ENCODE measurements at places on chromosomes 7 and 10.

DNA sequence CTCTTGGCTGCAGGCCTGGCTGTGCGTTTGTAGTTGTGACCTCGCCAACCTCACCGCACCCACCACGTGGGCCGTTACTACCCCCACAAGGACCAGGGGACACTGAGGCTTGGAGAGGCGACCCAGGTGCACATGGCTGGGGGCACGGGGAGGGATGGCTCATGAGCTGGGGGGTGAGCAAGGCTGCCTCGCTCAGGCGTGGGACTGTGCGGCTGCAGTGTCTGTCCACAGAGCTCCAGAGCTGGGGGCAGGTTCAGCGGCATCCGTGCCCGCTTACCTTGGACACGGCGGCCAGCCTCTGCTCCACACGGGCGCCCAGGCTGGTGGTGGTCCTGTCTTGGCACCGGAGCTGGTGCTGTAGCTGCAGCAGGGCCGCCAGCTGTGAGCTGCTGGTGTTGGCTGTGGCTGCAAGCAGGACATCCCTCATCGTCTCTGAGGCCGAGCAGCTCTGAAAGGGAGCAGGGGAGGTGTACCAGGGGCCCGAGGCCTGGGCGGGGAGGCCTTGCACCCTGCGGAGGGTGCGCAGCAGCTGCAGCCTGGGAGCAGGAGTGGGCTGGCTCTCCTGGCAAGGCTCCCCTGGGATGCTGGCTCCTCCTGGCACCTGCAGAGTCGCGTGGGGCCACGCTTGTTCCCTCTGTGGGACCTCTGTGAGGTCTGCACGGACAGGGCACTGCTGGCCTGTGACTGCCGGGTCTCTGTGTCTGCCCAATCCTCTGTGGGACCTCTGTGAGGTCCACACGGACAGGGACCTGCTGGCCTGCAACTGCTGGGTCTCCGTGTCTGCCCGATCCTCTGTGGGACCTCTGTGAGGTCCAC, 60.0 kb upstream of the NKX6-2 start:
- no peak for DNase-seq

DNA sequence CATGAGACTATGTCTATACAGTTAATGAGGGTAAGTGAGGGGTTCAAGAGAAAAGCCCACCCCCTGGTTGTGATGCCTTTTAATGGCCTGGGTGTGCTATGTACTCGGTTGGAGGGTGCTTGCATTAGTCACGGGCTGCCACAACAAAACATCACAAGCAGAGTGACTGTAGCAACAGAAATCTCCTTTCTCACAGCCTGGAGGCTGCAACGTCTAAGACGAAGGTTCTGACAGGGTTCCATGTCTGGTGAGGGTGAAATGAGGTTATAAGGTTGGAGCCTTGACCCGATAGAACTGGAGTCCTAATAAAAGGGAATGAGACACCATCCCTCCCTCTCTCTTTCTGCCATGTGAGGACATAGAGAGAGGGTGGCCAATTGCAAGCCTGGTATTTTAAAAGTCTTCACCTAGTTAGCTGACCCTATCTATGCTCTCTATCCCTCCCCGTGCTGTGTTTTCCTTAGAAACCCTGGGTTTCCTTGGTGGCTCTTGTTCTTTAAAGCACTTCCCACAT, 126.0 kb upstream of the GDF10 start:
- peak; percentile 29 for DNase-seq

DNA sequence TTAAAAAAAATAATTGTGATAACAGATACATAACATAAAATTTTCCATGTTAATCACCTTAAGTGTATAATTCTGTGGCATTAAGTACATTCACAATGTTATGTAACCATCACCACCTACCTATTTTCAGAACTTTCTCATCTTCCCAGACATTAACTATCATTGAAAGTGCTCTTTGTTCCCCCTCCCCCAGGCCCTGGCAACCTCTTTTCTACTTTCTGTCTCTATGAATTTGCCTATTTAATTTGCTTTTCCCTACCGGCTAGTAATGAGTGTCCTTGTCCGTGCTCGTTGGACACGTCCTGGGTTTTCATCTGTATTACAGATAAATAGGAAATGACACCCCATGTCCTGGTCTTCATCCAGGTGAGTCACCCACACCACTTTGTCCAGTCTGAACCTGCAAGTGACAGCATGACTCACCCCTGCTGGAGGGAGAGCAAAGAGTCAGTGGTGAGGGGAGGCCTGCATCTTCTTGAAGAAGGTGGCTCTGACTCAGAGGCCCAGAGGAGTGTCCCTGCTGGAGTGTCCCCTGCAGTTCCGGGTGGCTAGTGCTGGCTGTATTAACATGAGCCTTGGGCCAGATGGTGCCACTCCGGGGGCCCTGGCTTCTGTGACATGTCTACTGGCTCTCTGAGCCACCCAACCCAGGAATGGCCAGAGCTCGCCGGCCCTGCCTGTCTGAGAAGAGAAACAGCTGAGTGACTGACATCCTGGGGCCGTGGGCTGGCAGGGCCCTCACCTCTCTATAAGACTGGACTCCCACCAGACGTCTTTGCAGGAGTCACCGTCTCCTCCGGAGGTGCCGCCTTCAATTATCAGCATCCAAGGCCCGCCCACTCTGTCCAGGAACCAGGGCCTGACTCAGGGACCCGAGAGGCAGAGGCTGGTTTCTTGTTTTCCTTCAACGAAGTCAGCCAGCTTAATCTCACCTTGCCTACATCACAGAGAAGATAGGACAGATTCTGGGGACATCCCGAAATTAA, 503.2 kb upstream of the MKI67 start:
- peak; percentile 0 for DNase-seq

GRCh38 chr10:86287110-86287793, 79.3 kb downstream of the GRID1 start:
- DNase-seq: no peak

- DNase-seq: no peak
Observed at GRCh38 chr7:71171476-71171875, 39.5 kb downstream of the GALNT17 start.

GRCh38 chr10:132593389-132593788, 55.8 kb downstream of the INPP5A start:
- DNase-seq: peak; percentile 9

DNA sequence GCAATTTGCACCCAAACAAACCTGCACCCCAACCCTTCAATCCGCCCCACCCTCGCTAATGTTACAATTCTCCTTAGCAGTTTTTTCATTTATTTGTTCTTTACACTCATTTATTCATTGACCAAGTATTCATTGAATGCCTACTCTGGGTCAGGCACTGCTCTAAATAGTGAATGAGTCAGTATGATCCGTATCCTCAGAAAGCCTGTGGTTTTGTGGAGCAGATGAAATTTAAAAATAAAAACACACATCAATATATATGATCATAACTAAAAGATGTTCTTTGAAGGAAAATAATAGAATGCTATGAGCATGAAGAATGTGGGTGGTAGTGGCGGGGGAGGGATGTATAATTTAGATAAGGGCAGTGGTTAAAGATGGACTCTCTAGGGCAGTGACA, 13.3 kb downstream of the IFIT5 start:
- DNase-seq: peak; percentile 48

DNA sequence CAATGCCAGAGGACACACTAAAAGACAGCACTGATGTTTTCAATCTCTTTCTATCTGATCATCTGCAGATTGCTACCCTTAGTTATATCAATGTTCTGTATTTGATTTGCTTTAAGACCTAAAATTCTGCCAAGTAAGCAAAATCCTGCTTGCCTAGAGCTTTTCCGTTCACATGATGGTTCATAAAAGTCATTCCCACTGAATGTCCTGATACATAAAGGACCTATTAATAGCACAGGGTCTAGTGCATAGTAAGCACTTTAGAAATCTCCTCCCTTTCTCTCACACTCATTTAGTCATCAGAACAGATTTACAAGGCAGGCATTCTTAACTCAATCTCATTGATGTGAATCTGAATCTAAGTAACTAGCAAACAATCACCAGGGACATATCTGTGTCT, 68.8 kb downstream of the PCGF5 start:
- no peak for DNase-seq

GRCh38 chr7:4784799-4785198, 9.4 kb downstream of the AP5Z1 start:
- no peak for DNase-seq

- DNase-seq: peak; percentile 81
Observed at GRCh38 chr10:74244097-74244685, 93.2 kb downstream of the ADK start.

- no peak for DNase-seq
Observed at GRCh38 chr7:141208539-141208938, 134.7 kb downstream of the TMEM178B start.

DNA sequence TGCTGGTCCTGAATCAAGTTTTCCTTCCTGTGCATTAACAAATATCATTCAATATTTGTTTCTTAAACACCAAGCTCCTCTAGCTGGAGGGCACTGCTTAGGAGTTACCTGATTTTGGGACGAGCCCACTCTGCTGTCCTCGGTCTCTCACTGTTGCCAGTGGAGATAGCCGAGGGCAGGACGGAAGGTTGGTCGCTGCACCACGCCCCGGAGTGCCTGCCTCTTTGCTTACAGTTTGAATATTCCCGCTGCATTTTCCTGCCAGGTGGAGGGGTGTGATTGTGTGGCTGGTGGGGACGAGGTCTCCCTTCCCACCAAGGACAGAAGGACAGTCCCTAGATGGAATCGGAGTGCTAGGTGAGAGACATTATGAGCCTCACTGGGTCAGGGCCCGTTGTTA, 201.5 kb downstream of the DNAJB6 start:
- no peak for DNase-seq
